Immature natural killer cell (primary cell): ENCODE measurements at places on chromosomes 4 and X. TPM values are rescaled to one million over a fixed set of nuclear protein-coding genes. Genes with fewer than 3 reads are reported as not detected.

The TMEM150C gene
- polyA plus RNA-seq, result 0.45 TPM

The DLG3 gene
- 6.6 TPM for polyA plus RNA-seq

The CXCL5 gene
- 0.76 TPM for polyA plus RNA-seq

The CLGN gene
- polyA plus RNA-seq, result not detected

The CENPE gene
- not detected for polyA plus RNA-seq

The MXRA5 gene
- polyA plus RNA-seq, result not detected

The GAR1 gene
- polyA plus RNA-seq, result 10.8 TPM

The ATP2B3 gene
- polyA plus RNA-seq, result not detected

The NSG1 gene
- polyA plus RNA-seq, result 4.5 TPM

The MAGEA8 gene
- not detected for polyA plus RNA-seq

The PRSS12 gene
- not detected for polyA plus RNA-seq
